CD4-positive, alpha-beta T cell treated with Interleukin-10 for 1 hour (primary cell): ENCODE measurements at places on chromosomes 12 and 14.

- DNase-seq = no peak
Observed at GRCh38 chr14:93318927-93319326, 13.9 kb downstream of the BTBD7 start.

DNA sequence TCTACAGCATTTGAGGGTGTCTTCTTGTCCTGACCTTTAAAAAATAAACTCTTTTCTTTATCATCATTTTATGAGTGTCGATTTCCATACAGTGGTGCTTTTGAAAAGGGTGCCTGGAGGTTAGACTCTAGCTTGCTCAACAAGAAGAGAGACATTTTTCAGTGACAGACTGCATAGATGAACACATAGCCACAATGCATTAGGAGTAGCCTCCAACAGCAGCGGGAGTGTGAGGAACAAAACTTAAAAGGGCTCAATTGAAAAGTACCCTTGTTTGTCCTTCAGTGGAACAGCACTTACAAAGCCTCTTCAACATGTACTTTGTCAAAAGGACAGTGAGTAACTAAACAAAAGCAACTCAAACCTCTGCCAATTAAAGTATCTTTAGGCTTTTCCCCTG lies 119.3 kb downstream of the SOX5 start:
- DNase-seq = no peak

GRCh38 chr14:38138473-38139138 lies 69.1 kb upstream of the SSTR1 start:
- DNase-seq = no peak

DNA sequence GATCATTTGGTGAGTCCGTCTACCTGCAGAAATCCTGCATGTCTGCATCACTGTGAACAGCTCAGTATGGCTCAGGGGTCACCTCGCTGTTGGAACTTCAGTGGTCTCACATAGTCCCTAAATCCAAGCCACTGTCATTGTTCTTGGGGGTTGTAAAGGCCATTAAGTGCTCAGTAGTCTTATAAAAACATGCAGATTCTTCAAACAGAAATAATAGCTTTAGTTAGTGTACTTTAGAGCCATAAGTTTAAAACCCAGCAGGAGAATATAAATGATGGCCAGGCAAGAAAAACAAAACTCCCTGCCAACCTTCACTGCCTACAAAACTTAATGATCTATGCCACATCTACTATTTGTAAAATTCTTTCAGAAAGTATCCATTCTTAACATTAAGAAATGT lies 396.3 kb downstream of the SYT1 start:
- DNase-seq = no peak

- no peak for DNase-seq
Observed at GRCh38 chr12:26017484-26018211, 59.2 kb downstream of the RASSF8 start.

DNA sequence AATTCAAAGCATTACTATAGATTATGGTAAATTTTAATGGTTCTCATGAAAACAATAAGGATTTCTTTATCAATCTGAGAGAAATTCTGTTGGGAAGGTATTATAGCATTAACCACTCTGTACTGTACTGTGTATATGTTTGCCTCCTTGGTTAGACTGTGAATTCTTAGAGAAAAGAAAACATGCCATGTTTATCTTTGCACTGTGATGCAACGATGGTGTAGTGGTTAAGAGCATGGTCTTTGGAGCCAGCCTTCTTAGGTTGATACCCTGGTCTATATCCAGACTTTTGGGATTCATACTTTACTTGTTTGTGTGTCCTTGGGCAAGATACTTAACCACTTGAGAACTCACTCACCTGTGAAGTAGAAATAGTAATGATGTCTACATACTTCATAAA lies 32.2 kb upstream of the NUBPL start:
- DNase-seq = no peak

DNA sequence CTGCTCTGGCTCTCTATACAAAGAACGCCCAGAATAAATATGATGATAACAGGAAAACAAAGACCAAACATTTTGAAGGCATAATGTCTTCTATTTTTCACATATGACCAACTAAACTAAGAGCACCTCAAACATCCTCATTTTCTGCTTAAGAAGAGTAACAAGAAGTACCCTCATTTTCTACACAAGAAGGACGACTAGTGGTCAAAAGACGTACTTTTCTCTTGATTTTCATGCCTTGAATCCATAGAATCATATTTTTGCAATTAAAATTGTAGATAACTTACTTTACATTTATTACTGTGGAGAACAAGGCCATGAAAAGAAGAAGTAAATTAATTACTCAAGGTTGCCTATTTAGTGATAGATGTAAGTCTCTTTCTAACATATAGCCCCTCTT lies 358.6 kb downstream of the DUSP6 start:
- no peak for DNase-seq

DNA sequence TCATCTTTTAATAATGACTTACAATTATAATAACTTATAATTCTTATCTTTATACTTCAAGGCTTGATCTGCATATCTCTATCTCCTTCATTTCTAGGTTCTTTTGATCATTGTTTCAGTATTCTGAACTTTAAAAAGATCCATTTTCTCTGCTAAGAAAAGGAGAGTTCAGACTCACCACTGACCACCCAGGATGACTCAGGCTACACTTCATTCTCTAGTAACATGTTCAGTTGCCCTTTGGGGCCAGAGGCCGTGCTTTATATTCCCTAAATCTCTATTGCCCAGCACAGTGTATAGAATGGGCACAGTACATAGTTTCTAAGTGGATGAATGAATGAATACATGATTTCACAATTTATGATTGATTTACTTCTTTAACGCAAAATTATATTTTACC lies 268.7 kb downstream of the AKAP6 start:
- no peak for DNase-seq

DNA sequence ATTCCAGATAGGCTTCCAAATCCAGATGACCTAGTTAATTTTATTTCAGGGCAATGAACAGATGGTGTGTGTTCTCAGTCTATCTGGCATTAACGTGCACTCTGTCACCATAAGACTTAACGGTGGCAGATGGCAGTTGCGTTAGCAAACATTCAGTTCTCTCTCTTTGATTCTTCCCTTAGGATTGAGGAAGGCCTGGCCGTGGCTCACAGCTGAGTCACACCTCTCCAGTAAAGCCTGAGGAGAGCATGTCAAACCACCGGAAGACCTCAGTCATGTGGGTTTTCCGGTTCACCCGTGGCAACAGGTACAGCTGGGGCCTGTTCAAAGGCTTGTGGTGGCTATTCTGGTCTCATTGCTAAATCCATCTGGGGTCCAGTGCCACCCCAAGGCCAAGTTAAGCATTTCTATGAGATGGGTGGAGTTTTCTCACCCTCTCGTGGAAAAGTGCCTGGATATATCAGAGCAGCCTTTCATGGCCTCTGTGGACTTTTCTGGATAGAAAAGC lies 545.1 kb upstream of the ATP2B1 start:
- DNase-seq = peak; percentile 50
